Activated T-helper 2 cell treated with anti-CD3 and anti-CD28 coated beads, Interferon-gamma antibody, Interleukin-2, Interleukin-4, amounts not matched to agents 10 μg/mL and 5 μg/mL and 100 μg/mL, durations not matched to agents 14 hours and 24 hours and 36 hours (primary cell): ENCODE measurements at places on chromosomes 11 and 22. TPM values are rescaled to one million over a fixed set of nuclear protein-coding genes. Genes with fewer than 3 reads are reported as not detected.

PANX2 gene
- 2.4 and 2.8 TPM in 2 replicates for total RNA-seq

PRRG4 gene
- 1.1 and 1.3 TPM in 2 replicates for total RNA-seq

GALNT18 gene
- total RNA-seq: 5.0 and 5.5 TPM in 2 replicates

RASSF10 gene
- total RNA-seq: not detected in 2 replicates

VSIG2 gene
- not detected in 2 replicates for total RNA-seq

- H3K36me3 ChIP-seq: no peaks in the 10 kb centered on the region
- no peak overlapping the region for H3K4me3 ChIP-seq
- H3K27me3 ChIP-seq: no peaks in the 10 kb centered on the region
- no peaks in the 10 kb centered on the region for H3K4me1 ChIP-seq
- DNase-seq: no peak
Measured at GRCh38 chr11:103936059-103936458, 100.4 kb upstream of the DDI1 start.

DNA sequence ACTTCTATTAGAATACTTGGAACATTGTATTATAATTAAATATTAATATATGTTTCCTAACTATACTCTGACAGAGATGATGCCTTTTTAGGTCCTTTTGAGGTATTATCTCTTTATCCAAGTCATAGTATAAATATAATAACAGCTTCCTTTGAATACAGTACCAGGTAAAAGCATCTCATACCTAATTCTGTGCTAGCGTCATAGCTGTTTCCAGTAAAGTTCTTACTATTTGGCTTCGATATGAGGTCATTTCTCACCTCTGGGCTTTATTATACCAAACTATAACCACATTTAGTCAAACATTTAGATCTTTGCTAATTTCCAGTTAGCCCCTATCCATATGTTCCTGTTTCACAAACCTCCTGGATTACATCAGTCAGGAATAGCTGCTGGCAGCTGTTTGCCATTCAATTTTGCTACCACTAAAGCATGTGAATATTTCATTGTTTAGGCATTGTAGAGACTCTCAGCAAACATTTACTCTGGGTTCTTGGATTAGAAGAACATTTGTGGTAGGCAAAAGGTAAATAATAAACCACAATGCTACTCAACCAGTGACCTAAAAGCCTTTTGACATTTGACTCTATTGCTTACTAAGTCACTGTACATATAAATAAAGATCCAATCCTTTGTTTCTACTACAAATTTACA, 255.1 kb downstream of the TTC28 start:
- no peak for DNase-seq
- H3K36me3 ChIP-seq: no peaks in the 10 kb centered on the region
- no peaks in the 10 kb centered on the region for H3K27me3 ChIP-seq
- no peak overlapping the region for H3K27ac ChIP-seq

- no peak overlapping the region for H3K27ac ChIP-seq
- no peak for DNase-seq
- H3K27me3 ChIP-seq: no peaks in the 10 kb centered on the region
- H3K4me3 ChIP-seq: no peak overlapping the region
- no peaks in the 10 kb centered on the region for H3K36me3 ChIP-seq
Measured at GRCh38 chr11:100963375-100963774, 166.2 kb downstream of the PGR start.

- no peaks in the 10 kb centered on the region for H3K27me3 ChIP-seq
- peaks cover 28% of the 10 kb centered on the region for H3K36me3 ChIP-seq
- DNase-seq: no peak
- peaks cover 4% of the 10 kb centered on the region for H3K4me1 ChIP-seq
Measured at GRCh38 chr22:29555065-29555644, 1.6 kb upstream of the THOC5 start.

DNA sequence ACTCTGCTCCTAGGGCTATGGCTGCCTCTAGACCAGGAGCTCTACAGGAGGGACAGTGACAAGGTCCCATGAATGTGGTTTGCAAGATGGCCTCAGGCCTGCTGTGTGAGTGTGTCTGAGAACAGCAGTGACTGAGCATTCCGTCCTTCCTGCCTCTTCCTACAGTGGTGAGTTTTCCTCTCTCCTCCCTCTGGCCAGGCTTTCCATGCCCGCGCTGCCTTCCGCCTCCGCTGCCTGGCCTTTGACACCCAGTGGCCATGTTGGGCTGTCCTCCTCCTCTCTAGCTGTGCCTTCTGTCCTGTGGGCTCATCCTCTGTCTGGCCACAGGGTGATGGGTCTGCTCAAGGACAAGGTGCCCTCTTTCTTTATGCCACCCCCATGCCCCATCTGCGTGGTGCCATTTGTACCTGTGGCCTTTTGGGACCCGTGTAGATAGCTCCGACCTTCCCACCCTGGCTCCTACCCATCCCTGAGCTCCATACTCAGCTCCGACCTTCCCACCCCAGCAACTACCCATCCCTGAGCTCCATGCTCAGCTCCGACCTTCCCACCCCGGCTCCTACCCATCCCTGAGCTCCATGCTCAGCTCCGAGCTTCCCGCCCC, 970.4 kb downstream of the BRD1 start:
- H3K36me3 ChIP-seq: no peaks in the 10 kb centered on the region
- DNase-seq: no peak
- H3K27ac ChIP-seq: no peak overlapping the region
- no peaks in the 10 kb centered on the region for H3K27me3 ChIP-seq

GRCh38 chr11:133078012-133078411, 454.3 kb downstream of the OPCML start:
- no peak overlapping the region for H3K4me3 ChIP-seq
- no peak for DNase-seq

- H3K27ac ChIP-seq: no peak overlapping the region
- no peaks in the 10 kb centered on the region for H3K27me3 ChIP-seq
- no peak overlapping the region for H3K4me3 ChIP-seq
- no peaks in the 10 kb centered on the region for H3K36me3 ChIP-seq
- H3K4me1 ChIP-seq: no peaks in the 10 kb centered on the region
- no peak for DNase-seq
Measured at GRCh38 chr11:113412675-113413074, 25.1 kb downstream of the ANKK1 start.

DNA sequence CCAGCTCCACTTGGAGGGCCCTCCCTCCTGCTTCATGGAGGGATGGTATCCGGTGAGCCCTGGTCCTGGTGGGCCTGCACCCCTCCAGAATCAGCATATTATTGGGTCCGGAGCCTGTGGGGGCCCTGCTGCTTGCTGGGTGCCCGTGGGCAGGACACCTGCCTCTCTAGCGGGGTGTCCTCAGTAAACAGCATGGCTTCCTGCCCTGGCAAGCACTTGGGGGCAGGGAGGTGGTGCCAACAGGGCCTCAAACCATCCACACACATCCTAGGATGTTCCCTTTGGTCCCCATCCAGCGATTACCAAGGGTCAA, 108.3 kb downstream of the CTTN start:
- H3K27me3 ChIP-seq: no peaks in the 10 kb centered on the region
- H3K4me1 ChIP-seq: no peaks in the 10 kb centered on the region
- H3K27ac ChIP-seq: no peak overlapping the region
- no peak overlapping the region for H3K4me3 ChIP-seq

DNA sequence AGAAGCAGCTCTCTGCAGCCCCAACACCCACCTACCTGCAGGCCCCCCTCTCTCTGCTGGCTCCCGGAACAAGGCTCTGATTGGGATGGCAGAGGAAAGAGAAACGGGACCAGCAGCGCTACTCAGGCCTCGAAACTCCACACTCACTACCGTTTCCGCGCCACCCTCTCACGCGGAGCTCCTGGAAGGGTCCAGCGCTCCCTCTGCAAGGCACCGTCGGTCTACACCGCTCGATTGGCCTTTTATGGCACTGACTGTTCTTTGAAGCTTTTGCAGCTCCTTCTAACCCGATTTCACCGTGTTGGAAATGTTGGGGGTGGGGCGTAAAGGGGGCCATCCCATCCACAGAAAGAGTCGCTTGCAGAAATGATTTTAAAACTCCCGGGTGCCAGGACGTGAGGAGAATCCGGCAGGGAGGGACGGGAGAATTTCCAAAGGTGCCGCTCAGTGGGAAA, 323 bp upstream of the PANX1 start:
- H3K4me3 ChIP-seq: peak overlapping the region; percentile 87
- H3K4me1 ChIP-seq: peaks cover 18% of the 10 kb centered on the region
- H3K36me3 ChIP-seq: no peaks in the 10 kb centered on the region
- no peak for DNase-seq

DNA sequence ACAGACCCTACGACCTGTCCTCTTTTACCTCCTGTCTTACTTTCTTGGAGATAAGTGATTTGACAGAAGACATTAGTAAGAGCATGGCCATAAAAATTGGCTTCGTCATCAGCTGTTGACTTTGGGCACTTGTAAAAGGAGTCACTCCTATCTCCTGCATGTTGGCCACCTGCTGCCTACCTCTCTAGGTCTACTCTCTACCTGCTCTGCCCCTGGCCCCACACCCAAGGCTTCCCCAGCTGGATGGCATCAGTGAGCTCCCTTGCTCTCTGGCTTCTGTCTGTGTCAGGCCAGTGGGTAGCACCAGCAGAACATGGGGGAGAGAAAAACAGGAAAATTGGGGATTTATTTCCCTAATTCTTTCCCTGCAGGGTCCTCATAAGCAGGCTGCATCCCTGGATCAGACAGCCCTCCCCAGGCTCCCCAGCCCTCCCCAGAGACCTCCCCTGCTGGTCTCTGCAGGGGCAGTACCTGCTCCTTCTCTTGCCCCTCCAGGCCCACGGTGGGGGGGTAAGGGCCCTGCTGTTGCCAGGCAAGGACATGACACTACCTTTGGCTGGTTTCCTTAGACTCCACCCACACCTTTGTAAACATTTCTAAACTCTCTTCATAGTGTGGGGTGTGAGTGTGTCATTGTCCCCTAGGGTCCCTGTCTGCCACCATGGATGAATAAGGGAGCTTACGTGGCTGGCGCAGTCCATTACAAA, 157.0 kb upstream of the NECTIN1 start:
- no peaks in the 10 kb centered on the region for H3K4me1 ChIP-seq
- H3K27ac ChIP-seq: no peak overlapping the region
- no peaks in the 10 kb centered on the region for H3K36me3 ChIP-seq
- H3K4me3 ChIP-seq: no peak overlapping the region

- no peak overlapping the region for H3K4me3 ChIP-seq
- no peaks in the 10 kb centered on the region for H3K4me1 ChIP-seq
- no peak overlapping the region for H3K27ac ChIP-seq
- peaks cover 5% of the 10 kb centered on the region for H3K27me3 ChIP-seq
- no peaks in the 10 kb centered on the region for H3K36me3 ChIP-seq
- no peak for DNase-seq
Measured at GRCh38 chr11:119864836-119865235, 135.8 kb upstream of the NECTIN1 start.

DNA sequence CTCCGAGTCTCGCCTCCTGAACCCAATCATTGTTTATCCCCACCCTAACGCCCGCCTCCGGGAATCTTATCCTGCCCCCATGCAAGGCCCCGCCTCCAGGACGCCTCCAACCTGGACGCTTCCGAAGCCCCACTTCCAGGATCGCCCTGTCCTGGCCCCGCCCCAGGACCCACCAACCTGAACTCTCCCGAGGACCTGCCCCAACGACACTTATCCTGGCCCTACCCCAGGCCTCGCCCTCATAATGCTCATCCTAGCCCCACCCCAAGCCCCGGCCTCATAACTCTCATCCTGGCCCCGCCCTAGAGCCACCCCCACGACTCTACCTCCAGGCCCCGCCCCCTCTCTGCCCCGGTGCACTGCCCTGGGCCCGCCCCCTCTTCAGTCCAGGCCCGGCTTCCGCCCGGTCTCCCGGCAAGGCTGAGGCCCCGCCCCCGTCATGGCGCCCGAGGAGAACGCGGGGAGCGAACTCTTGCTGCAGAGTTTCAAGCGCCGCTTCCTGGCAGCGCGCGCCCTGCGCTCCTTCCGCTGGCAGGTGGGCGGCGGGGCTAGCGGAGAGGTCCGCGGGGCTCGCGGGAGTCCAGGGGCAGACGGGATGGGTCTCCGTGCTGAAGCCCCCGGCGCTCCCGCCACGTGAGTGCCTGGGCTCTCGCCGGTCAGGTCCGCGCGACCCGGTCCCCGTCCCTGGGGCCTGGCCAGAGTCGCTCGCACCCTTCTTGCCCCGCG, 45.7 kb upstream of the DEFB108B start:
- peaks cover 21% of the 10 kb centered on the region for H3K4me1 ChIP-seq
- H3K4me3 ChIP-seq: peak overlapping the region; percentile 95
- peak overlapping the region; percentile 97 for H3K27ac ChIP-seq
- peak; percentile 91 for DNase-seq
- no peaks in the 10 kb centered on the region for H3K27me3 ChIP-seq
- no peaks in the 10 kb centered on the region for H3K36me3 ChIP-seq

- H3K4me1 ChIP-seq: no peaks in the 10 kb centered on the region
- H3K27ac ChIP-seq: no peak overlapping the region
- no peak overlapping the region for H3K4me3 ChIP-seq
- H3K27me3 ChIP-seq: peaks cover 7% of the 10 kb centered on the region
Measured at GRCh38 chr11:64936539-64936938, 846 bp upstream of the GPHA2 start.

GRCh38 chr11:134888821-134889220, 476.8 kb upstream of the B3GAT1 start:
- H3K36me3 ChIP-seq: no peaks in the 10 kb centered on the region
- H3K4me3 ChIP-seq: no peak overlapping the region
- no peak for DNase-seq
- no peaks in the 10 kb centered on the region for H3K4me1 ChIP-seq

GRCh38 chr22:37022483-37023337, 3.2 kb downstream of the MPST start:
- H3K27ac ChIP-seq: no peak overlapping the region
- no peaks in the 10 kb centered on the region for H3K27me3 ChIP-seq
- peaks cover 10% of the 10 kb centered on the region for H3K4me1 ChIP-seq

DNA sequence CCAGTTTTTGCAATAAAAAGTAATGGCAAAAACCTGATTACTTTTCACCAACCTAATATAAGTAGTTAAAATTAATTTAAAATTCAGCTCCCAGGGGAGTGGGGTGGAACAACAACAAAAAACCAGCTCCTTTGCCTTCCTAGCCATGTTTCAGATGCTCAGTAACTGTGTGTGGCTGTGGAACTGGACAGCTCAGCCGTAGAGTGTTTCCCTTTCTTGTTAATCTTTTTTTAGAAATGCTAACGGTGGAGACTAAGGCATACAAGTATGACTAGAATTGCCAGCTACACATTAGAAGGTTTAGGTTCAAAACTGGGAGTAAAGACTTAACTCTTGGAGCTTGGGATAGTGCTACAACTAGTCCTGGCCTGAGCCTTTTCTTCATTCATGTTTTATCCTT, 45.0 kb downstream of the PPP6R3 start:
- H3K27ac ChIP-seq: no peak overlapping the region
- H3K4me3 ChIP-seq: no peak overlapping the region

- no peak overlapping the region for H3K4me3 ChIP-seq
- no peaks in the 10 kb centered on the region for H3K27me3 ChIP-seq
- H3K27ac ChIP-seq: no peak overlapping the region
- H3K36me3 ChIP-seq: no peaks in the 10 kb centered on the region
Measured at GRCh38 chr22:32904044-32904443, 102.5 kb downstream of the TIMP3 start.

DNA sequence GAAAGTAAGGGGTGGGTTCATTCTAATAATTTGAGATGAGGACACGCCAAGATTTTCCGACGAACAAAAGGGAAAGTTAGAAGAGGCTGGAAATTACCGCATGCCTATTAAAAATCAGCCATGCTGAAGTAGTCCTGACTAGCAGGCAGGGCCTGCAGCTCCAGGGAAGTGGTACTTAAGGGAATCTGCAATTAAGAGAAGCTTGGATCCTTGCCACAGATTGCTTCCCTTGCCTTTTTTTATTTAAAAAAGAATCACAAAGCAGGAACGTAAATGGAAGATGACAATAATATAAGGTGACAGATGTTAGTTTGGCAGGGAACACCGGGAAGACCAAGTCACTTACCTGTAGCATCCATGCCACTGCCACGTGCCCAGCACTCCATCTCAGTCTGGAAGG, 359.3 kb downstream of the CADM1 start:
- H3K36me3 ChIP-seq: no peaks in the 10 kb centered on the region
- DNase-seq: no peak
- H3K4me1 ChIP-seq: no peaks in the 10 kb centered on the region
- H3K27ac ChIP-seq: no peak overlapping the region
